ENCODE measurements at places on chromosomes 11 and 22.

DNA sequence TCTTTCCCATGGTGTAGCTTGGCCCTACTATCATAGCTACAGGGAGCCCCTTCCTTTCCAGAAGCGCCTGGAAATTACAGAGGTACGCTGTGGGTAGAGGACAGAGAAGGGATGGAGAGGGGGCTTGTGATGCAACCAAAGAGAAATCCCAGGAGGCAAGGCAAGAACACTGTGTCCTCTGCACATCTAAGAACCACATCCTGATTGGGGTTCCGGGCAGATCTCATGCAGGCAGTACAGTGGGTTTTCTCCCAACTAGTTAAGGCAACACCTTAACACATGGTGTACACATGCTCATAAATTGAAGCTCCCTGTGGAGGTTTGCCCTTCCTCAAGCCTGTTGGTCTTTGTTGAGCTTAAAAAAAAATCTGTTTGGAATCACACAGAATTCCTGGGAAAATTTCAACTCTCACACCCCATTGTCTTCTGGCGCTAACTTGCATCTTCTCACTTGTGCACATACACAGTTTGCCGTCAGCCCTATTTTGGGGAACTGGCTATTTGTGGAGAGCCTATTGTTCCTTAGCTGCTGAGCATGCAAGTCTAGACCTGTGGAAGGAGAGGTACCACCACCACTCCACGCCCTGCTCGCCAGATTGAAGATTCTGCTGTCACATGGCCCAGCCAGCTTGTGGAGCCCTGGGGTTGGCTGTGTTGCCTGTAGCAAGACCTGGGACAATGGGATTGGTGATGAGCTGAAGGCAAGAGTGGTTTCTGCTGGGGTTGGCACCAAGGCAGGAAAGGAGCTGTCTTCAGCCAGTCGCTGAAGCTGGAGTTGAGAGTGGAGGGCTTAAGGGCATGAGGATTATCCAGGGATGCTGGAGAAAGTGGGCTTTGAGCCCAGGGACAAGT lies 52.4 kb downstream of the ALX4 start:
- no peak for DNase-seq

DNA sequence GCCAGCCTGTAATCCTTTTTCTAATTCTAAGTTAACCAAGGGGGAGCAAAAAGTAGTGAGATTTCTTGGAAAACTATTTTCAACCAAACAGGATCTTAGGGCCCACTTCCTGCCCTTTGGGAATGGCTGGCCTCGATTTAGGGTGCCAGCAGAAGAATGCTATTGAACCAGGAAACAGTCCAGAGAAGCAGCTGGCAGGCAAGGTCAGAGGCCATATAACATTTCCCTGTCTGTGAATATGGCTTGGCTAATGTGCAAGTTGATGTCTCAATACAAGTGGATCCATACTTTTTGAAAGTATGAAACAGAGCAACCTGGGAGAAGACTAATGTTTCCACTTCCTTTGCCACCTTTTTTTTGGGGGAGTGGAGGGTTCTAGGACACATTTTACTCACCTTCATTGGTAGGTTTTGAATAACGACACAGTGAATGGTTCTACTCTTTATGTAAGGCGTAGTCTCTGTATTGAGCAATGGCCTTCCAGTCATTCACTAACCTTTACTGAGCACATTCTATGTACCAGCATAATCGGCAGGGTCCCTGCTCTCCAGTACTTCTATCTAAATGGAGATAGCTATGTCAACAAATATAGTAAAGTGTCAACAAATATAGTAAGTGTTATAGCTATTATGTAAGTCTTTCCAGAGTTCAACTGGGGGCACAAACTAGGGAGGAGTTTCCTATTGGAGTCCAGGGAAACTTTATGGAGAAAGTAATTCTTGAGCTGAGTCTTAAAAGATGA lies 34.2 kb upstream of the RRM1 start:
- DNase-seq, result peak; percentile 18

- DNase-seq, result peak; percentile 70
Observed at GRCh38 chr22:21942407-21943343, 10.0 kb downstream of the PPM1F start.

GRCh38 chr11:126418887-126419286 lies 63.4 kb downstream of the ST3GAL4 start:
- DNase-seq, result no peak

GRCh38 chr11:11521306-11522002 lies 100.4 kb downstream of the GALNT18 start:
- DNase-seq, result no peak

- DNase-seq, result peak; percentile 34
Observed at GRCh38 chr11:46216019-46216764, 61.3 kb upstream of the CREB3L1 start.

DNA sequence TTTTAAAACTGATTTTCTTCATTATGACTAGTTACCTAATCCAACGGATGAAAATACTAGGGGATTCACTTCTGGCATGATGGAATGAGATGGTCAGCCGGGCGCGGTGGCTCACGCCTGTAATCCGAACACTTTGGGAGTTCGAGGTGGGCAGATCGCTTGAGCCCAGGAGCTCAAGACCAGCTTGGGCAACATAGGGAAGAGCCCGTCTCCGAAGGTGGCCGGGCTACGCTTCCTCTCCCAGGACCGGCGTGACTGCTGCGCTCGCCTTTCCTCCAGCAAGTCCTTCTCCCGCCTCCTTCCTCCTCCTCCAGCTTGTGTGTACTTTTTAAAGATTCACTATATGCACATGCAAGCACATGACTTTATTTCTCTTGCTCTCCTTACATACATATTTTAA lies 505.4 kb upstream of the CCDC90B start:
- no peak for DNase-seq

DNA sequence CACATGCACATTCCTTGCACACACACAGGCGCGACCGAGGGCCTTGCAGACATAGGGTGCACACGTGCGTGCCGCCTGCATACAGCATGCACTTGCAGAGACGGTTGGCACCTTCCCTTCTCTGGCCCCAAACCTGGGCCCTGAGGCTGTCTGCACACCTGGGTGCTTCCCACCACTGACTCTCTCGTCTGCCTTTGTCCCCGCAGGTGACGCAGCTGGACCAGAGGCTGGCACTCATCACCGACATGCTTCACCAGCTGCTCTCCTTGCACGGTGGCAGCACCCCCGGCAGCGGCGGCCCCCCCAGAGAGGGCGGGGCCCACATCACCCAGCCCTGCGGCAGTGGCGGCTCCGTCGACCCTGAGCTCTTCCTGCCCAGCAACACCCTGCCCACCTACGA lies 38.0 kb downstream of the CDKN1C start:
- no peak for DNase-seq

DNA sequence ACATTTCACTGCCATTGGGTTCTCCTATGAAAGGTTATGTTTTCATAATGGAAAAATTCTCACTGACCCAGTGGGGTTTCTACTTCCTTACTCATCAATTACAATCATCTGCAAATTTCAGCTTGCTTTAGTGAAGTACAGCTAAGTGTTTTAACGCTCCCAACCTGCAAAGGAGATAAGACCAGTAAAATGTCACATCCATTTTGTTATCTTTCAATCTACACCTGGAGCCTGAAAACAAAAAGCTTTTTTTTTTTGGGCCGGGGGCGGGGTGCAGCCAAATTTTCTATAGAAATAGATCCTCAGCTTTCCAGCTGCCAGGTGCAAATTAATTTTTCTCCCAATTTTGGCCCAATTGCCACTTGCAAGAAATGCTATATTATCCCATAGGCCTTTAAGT lies 40.6 kb downstream of the CADM1 start:
- DNase-seq, result no peak

DNA sequence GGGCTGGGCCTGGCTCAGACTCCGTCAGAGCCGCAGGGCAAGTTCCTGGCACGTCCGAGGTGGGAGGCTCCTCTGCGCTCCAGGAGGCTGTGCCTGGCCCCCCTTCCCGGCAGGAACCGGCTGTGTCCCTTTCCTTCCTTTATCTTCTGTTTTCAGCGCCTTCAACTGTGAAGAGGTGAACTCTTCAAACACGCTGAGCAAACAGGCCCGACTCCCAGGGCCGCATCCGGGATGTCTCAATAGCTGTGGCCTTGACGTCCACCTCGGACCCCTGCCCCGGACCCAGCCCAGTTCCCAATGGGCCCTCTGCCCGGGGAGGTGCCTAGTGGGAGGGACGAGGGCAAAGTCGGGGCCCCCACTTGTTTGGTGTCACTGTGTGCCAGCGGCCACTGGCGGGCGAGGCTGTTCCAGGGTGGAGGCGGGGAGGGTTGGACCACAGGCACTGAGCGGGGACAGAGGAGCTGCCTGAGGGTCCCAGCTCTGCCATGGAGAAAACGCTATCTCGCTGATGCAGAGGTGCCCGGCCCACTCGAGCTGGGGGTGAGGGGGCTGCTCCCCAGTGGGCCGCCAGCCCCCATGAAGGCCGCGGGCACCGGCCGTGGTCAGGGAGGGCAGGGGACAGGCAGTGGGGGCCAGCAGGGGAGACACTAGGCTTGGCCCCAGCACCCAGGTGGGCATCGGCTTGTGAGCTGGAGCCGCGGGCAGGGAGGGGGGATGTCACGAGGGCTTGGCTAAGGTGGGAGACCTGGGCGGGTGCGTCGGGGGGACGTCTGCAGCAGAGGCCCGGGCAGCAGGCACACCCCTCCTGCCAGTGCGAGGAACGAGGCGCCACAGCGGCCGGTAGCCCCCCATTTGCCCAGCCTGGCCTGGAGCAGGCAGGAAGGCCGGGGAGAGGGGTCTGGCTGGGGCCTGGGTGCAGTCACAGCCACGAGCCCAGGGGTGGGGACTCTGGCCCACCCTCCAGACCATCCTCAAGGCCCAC lies 2.7 kb upstream of the MUC5B start:
- no peak for DNase-seq

- DNase-seq, result no peak
Observed at GRCh38 chr11:67997475-67997921, 6.4 kb downstream of the UNC93B1 start.

GRCh38 chr22:26170795-26171580 lies 1.7 kb downstream of the SEZ6L start:
- no peak for DNase-seq

DNA sequence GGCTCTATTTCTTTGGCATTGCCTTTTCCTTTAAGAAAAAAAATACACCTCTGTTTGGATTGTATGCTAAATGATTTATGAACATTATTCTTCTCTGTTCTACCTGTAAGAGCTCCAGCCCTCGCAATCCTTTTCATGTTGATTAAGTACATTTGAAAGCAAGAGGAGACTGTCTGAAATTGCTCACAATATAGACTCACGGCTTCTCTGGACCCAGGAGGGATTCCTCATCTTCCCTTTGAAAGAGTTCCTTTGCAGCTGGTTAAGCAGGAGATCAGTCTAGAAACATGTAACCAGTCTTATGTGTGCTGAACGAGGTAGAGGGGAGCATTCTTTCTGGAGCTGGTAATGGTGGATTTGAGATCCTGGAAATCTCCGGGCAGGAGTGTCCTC lies 47.4 kb downstream of the PKNOX2 start:
- no peak for DNase-seq

DNA sequence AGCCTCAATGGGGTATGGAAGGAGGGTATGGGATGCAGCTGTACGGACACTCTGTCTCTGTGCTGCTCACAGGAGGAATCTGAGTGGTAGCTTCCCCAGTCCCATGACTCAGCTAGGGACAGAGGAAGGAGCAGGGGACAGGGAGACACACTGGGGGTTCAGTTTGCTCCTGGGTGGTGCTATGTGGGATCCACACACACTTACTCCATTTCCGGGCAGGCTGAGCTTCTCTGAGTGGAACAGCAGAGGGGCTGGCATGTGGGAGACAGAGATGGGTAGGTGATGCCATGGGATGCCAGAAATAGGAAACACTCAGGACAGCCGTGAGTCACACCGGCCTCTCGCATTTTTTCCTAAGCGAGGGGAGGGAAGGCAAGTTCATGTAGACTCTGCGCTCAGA lies 59.2 kb upstream of the KIRREL3 start:
- DNase-seq, result no peak

- DNase-seq, result no peak
Observed at GRCh38 chr11:22582151-22582410, 43.5 kb downstream of the FANCF start.

- DNase-seq, result no peak
Observed at GRCh38 chr11:108037211-108037610, 28.5 kb downstream of the CUL5 start.

- no peak for DNase-seq
Observed at GRCh38 chr11:77530879-77531278, 57.0 kb upstream of the PAK1 start.

GRCh38 chr11:114010931-114011330 lies 36.0 kb downstream of the HTR3A start:
- DNase-seq, result no peak

GRCh38 chr11:27412192-27412691 lies 49.2 kb upstream of the CCDC34 start:
- no peak for DNase-seq

DNA sequence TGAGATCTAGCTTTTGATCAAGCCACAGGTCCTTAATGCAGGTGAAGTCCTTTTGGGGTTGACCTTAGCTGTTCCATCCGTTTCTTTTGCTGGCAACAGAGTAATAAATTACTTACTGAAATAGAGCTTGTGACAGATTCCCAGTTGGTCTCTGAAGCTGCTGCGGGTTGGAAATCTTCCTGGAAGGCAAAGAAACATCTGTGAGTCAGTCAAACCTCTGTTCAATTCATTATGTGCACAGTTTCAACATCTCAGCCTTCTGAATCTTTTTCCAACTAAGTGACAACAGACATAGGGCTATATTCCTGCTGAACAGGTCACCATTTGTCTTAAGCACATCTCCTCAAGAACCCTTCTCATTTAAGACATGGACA lies 88.9 kb upstream of the DDI1 start:
- peak; percentile 64 for DNase-seq

DNA sequence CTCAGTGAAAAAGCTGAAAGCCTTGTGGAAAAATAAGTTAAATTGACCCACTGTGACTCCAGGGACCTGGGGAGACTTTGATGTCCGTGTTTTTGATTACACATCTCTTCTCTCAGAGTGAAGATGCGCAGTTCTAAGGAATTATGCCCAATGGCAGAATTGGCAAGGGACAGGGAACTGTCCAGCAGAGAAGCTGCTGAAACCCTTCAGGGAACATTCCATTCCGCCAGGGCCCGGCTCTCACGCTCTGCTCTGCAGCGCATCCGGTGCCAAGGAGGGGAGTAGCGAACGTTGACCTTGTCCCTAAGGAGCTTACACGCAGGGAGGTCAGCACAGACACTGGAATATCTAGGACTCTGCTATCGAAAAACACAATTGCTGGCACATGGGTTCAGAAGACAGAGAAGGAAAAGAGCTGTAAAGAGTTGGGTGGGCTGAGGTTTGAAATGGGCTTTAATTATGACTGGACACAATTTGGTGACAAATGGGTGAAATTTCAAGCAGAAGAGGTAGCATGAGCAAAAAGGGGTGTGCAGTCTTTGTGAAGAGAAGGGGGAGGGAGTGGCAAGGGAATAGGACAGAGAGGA lies 64.5 kb upstream of the B3GAT1 start:
- DNase-seq, result no peak

- DNase-seq, result no peak
Observed at GRCh38 chr22:49488943-49489342, 338.7 kb downstream of the BRD1 start.

- no peak for DNase-seq
Observed at GRCh38 chr11:16809886-16810668, 71.6 kb downstream of the C11orf58 start.

- DNase-seq, result peak; percentile 63
Observed at GRCh38 chr11:128179039-128179438, 408.3 kb downstream of the ETS1 start.

Measured in fibroblast of villous mesenchyme (primary cell).